Stimulated activated CD8-positive, alpha-beta memory T cell treated with anti-CD3 and anti-CD28 coated beads, Interleukin-7, amount 100 ng/mL, for 1 hour (primary cell): ENCODE measurements at places on chromosomes 11 and 22.
A peak's percentile ranks its signal among the peaks of the same experiment; 100 is the strongest.

GRCh38 chr22:45290410-45290936, 5.7 kb downstream of the UPK3A start:
- DNase-seq, result no peak

DNA sequence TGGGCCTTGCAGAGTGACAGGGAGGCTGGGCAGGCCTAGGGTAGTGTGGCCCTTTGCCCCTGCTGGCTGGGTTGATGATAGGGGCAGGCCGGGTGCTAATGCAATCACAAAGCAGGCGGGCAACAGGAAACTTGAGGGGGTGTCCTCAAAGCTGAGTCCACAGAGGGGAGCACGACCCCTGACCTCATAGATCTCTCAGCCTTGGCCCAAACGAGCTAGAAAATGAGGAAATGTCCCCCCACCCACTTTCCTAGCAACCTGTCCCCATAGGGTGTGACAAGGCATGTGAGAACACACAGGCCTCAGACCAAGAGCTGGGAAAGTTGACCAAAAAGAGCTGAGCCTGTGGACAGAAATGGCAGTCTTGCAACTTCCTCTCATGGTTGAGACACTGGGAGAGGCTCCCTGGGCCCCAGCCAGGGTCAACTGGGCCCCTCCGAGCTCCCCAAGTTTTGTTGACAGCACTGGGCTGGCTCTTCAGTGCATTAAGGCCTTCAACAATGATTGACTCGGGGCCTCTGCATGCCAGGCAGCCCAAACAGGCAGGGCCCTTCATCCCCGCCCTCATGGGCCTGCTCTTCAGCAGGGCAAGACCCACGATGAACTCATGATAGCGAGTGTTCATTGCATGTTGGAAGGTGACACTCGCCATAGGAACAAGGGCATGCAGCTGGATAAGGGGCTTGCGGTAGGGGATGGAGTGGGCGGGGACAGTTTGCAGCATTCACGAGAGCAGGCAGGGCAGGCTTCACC, 9.8 kb upstream of the SPI1 start:
- DNase-seq, result no peak

GRCh38 chr22:42937164-42937843, 77.6 kb downstream of the PACSIN2 start:
- peak; percentile 13 for DNase-seq

DNA sequence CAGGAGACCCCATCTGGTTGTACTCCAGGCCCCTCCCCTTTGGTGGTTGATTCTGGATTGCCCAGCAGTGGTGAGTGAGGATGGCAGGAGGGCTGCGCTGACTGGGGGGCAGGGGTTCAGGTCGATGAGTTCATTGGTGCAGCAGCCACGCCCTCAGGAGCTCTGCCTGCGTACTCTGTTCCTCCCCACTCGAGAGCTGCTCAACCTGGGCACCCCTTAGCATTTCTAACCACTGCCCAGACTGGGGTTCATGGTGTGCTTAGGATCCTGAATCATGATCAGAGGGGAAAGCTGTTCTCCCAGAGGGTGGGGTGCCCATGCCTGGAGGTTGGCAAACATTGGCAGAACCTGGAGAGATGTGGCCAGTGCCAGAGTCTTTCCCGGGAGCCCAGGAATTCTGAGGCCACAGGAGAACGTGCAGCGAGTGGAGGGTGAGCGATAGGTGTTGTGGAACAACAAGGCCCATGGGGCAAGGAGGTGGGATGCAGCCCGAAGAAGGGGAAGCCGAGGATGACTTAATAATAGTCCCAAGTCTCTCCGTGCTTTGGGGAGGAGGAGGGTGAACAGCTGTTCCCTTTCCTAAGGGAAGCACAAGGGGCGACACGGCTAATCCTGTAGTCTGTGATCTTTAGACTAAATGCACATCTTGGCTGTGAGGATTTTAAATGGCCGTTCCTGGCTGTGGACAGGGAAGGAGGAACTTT, 75.5 kb downstream of the SCN3B start:
- no peak for DNase-seq

- DNase-seq, result no peak
These were observed 28.4 kb upstream of the RAPSN start for GRCh38 chr11:47477323-47477722.

GRCh38 chr22:20427945-20428417, 9.6 kb downstream of the SCARF2 start:
- DNase-seq, result no peak
